NCI-H1694 (cell line): ENCODE measurements at places on chromosomes 2 and 18.
A peak's percentile ranks its signal among the peaks of the same experiment; 100 is the strongest.

DNA sequence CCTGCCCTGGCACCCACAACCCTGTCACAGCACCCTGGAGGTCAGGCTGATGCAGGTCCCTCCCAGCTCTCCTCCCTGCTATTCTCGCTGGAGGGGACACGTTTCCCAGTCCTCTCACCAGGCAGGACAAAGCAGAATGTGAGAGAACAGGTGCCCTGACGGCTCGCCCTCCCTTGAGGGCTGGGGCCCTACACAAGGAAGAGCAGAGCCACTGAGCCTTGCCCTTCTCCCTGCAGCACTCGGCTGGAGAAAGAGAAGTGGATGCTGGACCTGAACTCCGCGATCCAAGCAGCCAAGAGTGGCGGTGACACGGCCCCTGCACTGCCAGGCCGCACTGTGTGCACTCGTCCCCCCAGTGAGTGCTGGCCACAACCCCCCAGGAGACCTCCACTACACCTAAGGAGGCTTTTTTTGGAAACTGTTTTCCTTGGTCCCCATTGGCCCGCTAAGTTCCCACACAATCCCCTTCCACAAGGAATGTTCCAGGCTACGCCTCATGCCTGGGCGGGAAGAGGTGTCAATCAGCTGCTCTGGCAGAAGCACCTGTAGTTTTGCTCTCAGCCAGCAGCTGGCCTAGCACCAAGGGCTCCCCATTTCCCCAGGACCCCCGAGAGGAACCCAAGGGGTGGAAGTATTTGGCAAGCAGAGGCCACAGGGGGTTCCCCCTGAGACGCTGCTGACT is 17.4 kb downstream of the STK25 start:
- DNase-seq = no peak

GRCh38 chr2:127763776-127764175 is 47.2 kb downstream of the WDR33 start:
- DNase-seq = no peak

GRCh38 chr18:45835057-45835636 is 9.7 kb downstream of the SIGLEC15 start:
- DNase-seq = no peak

DNA sequence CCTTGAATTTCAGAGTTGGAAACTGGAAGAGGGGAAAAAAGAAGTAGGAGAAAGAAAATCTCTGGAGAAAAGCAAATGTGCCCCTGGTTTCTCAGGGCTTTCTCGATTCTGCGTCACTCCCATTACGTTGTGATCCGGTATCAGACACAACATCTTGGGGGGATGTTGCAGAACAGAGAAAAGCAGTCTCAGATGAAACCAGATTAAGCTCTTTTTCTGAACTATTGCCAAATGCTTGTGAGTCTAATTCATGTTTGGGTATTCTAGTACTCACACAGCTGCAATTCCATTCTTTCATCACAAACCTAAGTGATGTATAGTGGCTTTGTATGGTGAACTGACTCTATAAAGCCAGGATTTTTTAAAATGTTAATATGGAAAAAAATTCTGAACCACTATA is 233.2 kb downstream of the TCF4 start:
- no peak for DNase-seq

GRCh38 chr18:40360558-40360957 is 1594.5 kb upstream of the PIK3C3 start:
- DNase-seq = no peak

- no peak for DNase-seq
Observed at GRCh38 chr2:30178618-30179434, 32.0 kb downstream of the YPEL5 start.

DNA sequence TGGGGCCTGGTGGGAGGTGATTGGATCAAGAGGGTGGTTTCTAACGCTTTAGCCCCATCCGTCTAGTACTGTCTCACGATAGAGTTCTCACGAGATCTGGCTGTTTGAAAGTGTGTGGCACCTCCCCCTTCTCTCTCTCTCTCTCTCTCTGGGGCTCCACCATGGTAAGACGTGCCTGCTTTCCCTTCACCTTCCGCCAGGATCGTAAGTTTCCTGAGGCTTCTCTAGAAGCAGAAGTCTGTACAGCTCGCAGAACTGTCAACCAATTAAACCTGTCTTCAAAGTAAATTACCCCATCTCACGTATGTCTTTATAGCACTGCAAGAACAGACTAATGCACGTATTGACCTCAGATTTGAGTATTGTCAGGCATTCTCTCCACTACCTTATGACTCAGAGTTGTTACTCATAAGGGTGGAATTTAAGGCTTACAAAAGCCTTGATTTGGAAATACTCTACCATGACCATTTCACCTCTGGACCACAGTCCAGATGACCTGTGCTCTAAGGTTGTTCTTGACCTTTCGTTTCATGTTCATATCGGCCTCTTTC is 99.5 kb upstream of the AGAP1 start:
- no peak for DNase-seq

- no peak for DNase-seq
Observed at GRCh38 chr18:63062246-63062645, 257.3 kb downstream of the BCL2 start.

DNA sequence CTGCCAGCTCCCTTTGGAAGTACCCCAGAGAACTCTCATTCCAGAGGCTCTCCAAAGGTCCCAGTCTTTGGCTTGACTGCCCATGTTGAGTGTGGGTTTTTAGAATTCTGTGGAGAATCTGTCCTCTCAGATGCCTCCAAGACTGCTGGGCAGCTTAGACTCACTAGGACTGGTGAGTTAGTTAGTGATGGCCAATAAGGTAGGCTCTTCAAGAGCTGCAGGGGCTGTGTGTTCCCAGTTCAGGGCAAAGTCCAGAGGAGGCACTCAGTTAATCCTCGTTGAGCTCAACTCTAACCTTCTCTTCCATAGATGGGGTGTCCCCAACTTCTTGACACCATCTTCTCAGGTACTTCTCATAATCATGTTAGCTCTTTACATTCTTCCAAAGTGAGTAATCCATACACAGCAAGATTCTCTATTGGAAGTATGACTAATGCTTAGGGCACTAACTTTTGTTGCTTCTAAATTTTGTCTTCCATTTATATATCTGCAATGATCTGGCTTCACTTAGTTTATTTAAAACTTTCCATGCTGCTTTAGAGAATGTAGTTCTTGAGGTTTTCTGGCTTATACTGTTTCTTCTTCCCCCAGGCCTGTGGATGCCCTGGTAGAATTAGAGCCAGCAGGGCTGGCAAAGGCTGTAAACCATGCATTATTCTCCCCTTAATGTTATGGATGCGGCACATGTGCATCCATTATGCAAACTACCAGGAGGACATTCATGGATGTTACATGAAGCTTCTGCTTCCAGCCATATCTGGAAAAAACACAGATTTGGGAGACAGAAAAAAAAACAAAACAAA is 88.9 kb downstream of the POLE4 start:
- DNase-seq = no peak

DNA sequence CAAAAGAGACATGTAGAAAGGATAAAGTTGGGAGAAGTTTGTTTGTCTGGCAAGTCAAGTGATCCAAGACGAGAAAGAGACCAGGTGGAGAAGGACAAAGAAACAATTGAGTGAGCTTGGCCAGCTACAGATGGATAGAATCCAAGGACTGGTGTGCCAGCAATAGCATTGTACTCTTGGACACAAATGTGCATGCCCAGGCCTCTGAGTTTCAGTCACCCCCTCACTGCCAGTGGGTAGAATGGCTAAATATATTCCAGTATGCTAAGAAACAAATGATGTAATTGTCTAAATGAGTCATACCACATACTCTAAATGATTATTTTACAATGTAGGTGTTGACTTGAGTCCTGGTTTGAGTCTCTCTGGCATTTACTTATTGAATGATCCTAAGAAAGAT is 881.3 kb downstream of the LRRTM4 start:
- DNase-seq = no peak

DNA sequence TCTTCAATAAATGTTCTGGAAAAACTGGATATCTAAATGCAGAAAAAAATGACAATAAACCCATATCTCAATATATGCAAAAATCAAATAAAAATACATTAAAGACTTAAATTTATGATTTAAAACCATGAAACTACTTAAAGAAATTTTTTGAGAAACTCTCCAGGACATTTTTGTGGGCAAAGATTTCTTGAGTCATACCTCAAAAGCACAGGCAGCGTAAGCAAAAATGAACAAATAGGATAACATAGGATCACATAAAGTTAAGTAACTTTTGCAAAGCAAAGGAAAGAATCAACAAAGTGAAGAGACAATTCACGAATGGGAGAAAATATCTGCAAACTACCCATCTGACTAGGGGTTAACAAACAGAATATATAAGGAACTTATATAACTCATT is 1545.5 kb downstream of the SUCLG1 start:
- no peak for DNase-seq

DNA sequence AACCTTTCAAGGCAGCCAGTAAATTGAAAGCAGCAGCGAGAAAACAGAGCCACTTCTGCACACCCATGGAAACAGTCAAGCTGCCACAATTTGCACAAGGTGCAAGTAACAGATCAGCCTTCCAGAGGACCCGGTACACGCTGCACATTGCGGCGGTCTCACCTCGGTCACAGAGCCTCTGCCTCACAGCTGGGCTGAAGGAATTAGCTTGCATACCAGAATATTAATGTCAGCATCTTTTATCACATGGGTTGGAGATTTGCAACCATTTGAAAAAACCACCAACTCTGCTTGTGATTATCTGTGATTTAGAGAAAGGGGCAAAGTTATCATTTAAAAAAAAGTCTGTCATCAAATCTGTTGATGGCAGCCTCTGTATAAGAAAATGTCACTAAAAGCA is 330.5 kb upstream of the TCF4 start:
- no peak for DNase-seq

DNA sequence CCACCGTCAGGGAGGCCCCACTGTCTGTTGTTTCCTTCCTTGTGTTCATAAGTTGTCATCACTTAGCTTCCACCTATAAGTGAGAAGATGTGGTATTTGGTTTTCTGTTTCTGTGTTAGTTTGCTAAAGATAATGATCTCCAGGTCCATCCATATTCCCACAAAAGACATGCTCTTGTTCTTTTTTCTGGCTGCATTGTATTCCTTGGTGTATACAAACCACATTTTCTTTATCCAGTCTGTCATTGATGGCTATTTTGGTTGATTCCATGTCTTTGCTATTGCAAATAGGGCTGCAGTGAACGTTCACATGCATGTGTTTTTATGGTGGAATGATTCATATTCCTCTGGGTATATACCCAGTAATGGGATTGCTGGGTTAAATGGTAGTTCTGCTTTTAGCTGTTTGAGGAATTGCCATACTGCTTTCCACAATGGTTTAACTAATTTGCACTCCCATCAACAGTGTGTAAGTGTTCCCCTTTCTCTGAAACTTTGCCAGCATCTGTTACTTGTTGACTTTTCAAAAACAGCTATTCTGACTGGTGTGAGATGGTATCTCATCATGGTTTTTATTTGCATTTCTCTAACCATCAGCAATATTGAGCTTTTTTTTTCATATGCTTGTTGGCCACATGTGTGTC is 156.6 kb upstream of the NOSTRIN start:
- no peak for DNase-seq

DNA sequence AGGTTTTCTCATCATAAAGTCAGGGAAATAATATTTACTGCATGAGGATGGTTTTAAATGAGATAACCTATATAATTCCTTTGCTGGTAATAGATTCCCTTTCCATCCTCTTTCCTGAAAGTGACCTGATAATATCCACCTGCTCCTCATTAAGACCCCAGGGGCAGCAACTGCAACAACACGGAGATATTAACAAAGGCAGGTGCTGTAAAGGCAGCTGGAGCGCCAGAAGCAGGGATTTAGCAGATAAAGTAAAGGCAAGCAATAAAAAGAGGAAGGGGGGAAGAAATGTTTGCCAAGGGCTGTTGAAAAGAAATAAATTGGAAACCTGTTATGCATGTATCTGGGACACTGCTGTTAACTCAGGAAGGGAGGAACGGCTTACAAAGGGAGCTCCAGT is 472.6 kb upstream of the KLHL29 start:
- DNase-seq = no peak

DNA sequence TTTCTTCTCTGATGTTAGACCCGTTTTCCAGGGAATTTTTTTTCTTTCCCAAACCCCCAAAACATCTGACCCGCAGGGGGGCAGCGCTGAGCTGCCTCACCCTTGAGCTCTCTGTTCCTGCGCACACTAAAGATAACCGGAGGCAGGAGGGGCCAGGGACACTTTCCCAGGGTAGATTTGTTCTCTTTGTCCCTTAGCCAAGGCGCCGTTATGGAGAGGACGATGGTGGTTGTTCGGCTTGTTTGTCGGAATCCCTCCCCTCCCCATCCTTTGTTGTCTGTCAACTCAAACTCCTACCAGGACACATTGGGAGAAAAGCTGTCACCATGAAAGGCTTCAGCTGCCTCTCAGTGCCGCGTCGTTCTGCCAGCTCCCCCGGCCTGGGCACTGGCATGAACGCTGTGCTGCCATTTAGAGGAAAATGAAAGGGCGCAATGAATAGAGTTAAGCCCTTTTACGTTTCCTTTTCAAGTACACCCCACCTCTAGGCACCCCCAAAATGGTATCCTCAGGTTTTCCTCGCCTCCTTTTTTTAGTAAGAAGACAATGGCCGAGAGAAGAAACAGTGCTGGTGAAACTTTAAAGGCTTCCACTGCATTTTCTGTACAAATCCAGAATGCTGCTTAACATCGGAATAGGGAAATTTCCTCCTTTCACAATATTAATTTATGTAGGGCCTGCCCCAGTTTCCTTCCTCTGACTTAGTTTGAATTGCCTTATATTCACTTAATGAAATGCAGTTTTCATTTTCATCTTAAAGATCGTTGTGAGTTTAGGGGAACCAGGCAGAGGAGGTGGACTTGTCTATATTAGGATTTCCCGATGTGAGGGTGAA is 62.1 kb downstream of the RND3 start:
- no peak for DNase-seq

DNA sequence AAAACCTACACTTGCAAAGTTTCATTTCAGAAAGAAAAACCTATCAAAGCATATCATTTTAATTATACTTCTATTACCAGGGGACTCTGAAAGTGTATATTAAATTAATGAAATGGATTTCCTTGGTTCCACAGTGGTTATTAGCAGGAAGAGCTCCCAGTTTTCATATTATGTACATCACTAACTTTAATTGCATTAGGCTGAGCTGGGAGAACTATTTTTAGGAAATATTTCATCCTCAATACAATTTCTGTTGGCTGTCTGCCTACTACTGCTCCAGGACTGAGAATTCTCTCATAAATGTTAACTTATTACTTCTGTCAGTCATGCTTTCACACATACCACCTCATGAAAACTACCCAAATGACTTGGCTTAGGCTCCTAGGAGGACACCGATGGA is 301.4 kb downstream of the CMPK2 start:
- DNase-seq = peak; percentile 68

- no peak for DNase-seq
Observed at GRCh38 chr18:76619261-76619620, 124.2 kb upstream of the ZNF516 start.
